Fibroblast of skin of left quadriceps (primary cell): ENCODE measurements at places on chromosomes 4 and X.

DNA sequence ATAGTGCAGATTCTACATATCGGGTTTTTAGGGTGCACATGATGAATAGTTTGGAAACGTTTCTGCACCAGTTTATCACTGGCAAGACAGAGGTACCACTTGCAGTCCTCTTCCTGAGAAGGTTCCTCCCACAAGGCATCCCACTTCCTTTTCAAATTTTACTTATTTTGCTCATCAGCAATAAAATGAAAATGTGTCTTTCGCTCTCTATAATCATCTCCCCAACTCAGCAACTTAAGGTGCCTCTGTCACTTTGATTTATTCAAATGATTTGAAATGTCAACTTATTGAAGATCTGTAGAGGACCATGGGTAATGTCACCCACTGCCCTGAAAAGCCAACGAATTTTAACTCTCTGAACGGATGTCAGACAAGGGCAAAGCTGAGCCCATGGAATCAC is 53.2 kb downstream of the VGLL1 start:
- DNase-seq = no peak

DNA sequence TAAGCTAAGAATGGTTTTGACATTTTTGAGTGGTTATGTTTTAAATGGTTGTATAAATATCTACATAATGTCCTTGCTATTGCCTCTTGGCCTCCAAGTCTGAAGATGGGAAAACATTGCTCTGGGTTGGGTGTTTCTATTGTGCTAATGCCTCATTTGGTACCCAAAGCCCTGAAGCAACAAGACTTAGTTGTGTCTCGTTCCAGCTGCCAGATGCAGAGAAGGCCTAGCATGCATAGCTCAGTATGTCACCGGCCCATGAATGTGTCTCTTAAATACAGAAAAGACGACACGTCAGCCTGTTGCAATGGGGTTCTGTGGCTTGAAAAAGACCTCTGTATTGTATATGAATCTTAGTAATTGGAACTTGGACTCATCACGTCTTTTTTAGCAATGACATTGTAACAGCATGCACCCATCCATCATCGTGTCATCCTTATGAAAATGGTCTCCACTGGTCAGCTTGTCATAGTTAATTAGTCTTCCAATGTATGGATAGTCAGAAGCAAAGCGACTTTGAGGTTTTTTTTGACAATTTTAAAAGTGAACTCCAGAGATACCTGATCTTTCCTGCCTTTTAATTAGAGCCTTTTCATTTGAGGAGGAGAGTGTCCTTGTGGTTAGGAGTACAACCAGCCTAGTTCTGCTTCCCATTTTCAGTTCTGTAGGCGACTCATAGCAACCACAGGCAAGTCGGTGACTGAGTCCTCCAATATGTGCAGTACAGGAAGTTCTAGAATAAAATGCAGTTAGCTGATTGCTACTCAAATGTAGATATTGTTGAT is 126.4 kb upstream of the GATB start:
- no peak for DNase-seq

- DNase-seq = no peak
Observed at GRCh38 chr4:109877400-109877799, 29.5 kb downstream of the LRIT3 start.

DNA sequence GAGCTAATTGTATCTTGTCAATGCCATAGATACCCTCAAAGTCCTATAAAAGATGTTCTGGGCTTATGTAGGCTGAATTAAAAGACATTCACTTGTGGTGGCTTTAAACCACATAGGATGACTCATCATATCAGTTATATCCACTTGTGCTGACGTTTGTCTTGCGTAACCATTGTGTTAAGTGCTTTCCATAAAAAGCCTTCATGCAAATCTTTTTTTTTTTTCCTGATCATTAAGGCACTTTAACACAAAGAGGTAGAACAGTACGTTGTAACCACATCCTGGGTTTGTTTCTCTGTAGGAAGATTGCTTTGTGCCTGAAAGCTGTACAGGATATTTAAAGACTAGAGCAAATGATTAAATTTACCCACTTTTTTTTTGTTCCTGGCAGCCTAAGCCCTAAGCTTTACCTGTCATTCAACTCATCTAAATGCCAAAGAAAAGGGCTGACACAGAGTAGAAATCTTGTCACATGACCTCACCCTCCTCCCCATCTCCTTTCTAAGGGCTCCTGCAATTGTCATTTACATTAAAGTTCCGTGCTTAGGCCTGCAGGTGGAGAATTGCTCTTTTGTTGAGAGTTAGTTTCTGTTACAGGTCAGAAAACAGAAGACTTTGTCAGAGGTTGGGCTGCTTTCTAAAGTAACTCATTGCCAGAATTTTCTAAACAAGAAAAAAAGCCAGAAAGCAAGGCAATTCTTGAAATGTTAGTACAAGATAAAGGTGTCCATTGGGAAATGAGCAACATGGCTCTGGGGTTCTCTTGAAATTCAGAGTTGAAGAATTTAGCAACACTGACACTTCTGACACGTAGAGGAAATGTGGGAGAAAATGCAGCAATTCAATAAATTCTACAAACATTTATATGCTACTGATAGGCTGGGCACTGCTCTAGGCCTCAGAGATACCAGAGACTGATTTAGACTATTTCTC is 555.6 kb downstream of the PPARGC1A start:
- DNase-seq = peak; percentile 86

DNA sequence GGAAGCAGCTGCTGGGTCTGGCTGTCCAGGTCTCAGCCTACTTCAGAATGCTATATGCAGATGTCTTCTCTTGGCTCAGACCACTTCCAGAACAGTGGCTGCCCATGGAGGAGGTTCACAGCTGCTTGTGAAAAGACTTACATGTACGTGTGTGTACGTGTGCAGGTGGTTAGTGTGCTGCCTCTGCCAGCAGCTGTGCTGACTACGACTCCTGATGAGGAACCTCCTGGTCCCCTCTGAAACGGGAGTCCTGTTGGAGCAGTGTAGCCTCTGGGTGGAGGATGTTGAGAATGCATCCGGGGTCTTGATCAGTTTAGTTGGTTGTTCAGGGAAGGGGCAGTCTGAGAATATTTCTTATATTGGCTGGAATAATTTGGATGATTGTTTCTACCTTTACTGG is 155.9 kb upstream of the WDR1 start:
- no peak for DNase-seq

DNA sequence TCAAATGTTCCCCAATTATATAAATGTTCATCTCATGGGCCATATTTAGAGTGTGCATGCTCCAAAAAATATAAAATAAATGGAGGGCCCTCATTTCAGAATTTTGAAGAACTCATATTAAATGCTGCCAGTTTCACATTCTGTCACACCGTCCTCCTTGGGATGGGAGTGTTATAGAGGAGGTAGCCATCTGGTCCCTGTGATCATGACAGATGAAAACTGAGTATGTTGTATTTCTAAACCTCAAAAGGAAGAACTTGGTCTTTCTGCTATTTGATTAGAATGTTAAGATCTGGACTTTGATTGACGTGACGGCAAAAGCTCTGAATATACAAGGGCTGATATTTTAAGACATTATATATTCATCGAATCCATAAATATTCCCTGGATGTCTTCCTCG is 308.0 kb downstream of the RAPGEF2 start:
- no peak for DNase-seq

DNA sequence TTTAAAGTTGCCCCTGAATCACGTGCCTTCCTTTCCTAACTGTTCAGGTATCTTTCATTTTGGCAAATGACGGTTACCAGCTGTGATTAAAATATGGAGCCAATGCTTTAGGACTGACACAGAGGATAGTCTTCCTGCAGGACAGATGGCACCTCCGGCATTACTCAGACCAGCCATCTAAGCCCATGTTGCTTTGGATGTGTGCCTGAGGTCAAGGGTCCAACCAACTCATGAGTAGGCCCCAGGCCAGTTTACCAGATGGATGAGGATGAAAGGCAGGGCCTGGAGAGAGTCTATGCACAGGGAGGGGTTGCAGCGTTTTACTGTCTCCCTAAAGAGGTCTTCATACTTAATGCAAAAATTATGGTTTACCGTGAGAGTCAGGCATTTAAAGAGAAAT is 174.0 kb upstream of the GATB start:
- no peak for DNase-seq

DNA sequence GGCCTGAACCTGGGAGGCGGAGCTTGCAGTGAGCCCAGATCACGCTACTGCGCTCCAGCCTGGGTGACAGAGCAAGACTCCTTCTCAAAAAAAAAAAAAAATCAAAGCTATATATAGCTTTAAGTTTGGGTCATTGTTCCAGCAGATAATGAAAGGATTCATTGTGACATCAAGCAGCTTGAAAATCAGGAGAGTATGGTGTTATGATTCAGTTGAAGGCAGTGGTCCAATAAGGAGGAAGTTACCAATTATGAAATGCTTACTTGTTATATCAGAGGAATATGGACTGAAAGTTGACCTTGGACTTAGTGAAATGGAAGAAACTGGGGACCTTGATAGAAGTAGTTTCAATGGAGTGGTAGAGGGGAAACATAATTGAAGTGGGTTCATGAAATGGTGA is 140.4 kb upstream of the MAD2L1 start:
- DNase-seq = no peak

GRCh38 chr4:1200425-1201035 is 28.1 kb upstream of the SPON2 start:
- DNase-seq = peak; percentile 73

DNA sequence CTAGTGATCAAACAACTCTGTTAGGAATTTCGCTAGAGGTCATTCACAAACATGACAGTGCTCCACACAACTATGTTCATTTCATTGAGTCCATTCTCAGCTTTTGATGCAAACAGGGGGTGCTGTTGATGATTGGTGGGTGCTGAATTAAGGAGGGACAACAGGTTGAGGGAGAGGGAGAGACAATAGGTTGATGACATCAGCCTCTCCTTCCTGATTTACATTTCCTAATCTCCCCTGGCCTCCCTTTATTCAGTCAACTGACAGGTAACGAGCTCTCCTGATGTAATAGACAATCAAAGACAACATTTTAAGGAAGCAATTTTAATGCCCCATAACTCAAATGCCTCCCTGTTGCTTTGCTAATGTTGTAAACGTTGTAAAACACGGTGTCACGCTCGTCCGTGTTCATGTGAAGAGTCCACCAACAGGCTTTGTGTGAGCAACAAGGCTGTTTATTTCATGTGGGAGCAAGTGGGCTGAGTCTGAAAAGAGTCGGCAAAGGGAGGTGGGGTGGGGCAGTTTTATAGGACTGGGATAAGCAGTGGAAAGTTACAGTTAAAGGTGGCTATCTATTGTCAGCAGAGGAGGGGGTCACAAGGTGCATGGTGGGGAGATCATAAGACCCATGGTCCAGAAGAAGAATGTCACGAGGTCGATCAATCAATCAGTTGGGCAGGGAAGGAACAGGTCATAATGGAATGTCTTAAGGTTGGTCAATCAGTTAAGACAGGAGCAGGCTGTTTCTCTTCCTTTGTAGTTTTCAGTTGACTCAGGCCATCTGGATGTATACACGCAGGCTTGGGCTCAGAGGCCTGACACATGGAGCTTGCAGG is 4.8 kb upstream of the GAR1 start:
- DNase-seq = no peak

DNA sequence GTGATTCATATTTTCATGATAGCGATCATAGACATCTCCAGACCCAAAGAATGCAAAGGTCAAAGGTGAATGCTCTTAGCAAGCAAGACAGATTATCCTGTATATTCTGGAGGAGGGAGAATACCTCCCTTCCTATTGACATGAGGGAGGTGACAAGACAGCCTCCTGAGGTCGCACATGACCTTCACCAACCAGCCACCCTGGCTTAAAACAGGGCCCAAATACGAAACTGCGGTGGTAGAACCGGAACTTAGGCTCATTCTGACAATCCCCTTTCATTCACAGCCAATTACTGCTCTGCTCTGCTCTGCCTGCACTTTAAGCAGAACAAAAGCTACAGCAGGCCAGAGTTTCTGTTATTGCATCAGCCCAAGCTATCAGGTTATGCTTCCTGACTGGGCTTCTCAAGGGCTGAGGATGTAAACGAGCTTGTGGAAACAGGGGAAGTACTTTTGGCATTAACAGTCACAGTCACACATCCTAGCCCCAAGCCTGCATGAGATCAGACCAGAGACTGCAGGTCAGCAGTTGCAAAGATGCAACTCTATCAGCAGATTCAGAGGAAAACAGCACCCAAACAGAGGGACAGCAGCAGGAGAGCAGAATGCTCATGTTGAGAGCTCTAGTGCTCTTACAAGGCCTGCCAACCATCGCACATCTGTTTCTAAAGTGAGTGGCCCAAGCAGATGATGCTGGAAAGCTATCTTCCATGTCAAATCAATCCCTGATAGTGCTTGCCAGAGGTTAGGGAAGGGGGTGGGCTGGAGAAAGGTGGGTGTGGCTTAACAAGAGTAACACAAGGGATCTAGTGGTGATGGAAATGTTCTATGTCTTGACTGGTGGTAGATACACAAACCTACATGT is 51.3 kb upstream of the MAP3K15 start:
- DNase-seq = peak; percentile 27

GRCh38 chr4:151687021-151687640 is 73.7 kb downstream of the GATB start:
- DNase-seq = no peak

DNA sequence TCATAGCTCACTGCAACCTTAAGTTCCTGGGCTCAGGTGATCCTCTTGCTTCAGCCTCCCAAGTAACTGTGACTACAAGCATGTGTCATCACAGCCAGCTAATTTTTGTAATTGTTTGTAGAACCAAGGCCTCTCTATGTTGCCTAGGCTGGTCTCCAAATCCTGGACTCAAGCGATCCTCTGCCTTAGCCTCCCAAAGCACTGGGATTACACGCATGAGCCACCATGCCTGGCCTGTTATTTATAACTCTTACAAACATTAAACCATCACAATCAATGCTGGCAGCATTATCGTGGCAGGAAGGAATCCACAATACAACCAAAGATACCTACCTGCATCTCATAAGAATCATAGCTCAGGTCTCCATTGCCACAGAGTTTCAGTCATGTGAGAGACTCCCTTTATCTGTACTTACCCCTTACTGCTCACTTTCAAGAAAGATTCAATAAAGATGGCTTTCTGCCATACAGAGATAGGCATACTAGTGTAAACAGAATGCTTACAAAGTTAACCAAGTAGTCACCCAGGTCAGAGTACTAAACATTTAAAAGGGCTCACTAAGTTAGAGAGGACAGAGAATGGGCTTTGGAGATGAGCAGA is 48.5 kb downstream of the SMIM31 start:
- DNase-seq = no peak
